ENCODE measurements at places on chromosomes 11 and 22. TPM values are rescaled to one million over a fixed set of nuclear protein-coding genes. Genes with fewer than 3 reads are reported as not detected.

- no peak for DNase-seq
- peaks cover 38% of the 10 kb centered on the region for H3K27me3 ChIP-seq
- H3K4me1 ChIP-seq: no peaks in the 10 kb centered on the region
- H3K27ac ChIP-seq: no peak overlapping the region
These were observed 78.6 kb downstream of the RTL6 start for GRCh38 chr22:44419429-44419828.

DNA sequence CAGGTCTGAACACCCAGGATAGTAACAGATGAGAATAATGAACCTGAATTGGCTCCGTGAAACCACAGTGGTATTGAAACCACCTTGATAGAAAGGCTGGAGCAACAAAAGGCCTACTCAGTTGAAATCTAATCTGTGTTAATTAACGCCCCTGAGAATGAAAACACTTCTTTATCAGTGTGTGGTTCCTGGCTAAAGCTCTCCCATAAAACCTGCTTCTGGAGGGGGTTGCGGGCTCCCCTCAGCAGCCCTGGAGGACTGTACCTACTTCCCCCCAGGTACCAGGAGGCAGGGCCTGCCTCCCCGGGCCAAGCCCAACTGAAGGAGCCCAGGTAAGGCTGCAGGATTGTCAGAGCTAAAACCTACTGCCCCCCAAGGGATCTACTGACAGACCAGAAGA, 54.6 kb downstream of the PLEKHA7 start:
- no peaks in the 10 kb centered on the region for H3K36me3 ChIP-seq
- no peak overlapping the region for H3K27ac ChIP-seq
- peaks cover 33% of the 10 kb centered on the region for H3K4me1 ChIP-seq
- no peak for DNase-seq

GRCh38 chr22:39960791-39961746, 872 bp downstream of the TMA7B start:
- peaks cover 88% of the 10 kb centered on the region for H3K36me3 ChIP-seq
- peaks cover 65% of the 10 kb centered on the region for H3K4me1 ChIP-seq
- H3K4me3 ChIP-seq: peak overlapping the region; percentile 46
- peak overlapping the region; percentile 83 for H3K27ac ChIP-seq
- no peaks in the 10 kb centered on the region for H3K27me3 ChIP-seq

DNA sequence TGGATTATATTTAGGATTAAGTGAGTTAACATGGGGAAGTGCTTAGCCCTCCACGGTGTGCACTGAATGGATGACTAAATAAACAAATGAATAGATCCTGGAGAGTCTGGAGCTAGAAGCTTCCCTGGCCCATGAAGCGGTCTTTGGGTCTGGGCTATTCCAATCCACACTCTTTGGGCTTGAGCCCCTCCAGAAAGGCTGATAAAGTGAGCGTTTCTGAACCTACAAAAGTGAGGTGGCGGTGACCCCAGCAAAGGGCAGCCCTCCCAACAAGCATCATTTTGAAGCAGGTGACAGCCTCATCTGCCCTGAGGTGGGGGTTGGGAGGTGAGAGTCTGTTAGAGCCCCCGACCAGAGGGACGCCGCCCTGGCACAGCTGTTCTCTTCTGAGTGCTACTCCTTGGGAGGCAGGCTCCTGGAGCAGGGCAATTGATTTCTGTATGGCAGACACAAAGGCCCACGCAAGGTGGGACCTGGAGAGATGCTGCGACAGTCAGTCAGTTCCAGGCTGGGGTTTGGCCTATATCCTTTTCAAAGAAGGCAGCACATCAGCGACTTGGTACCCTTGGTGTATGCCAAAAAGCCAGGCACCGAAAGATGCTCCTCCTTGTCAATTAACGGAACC, 157.8 kb downstream of the CACNA1I start:
- H3K4me1 ChIP-seq: no peaks in the 10 kb centered on the region
- no peak for DNase-seq
- no peak overlapping the region for H3K4me3 ChIP-seq
- H3K27ac ChIP-seq: no peak overlapping the region
- no peaks in the 10 kb centered on the region for H3K36me3 ChIP-seq

GRCh38 chr11:71330996-71331395, 78.6 kb upstream of the SHANK2 start:
- H3K27me3 ChIP-seq: no peaks in the 10 kb centered on the region
- no peak overlapping the region for H3K27ac ChIP-seq
- no peak overlapping the region for H3K4me3 ChIP-seq
- H3K36me3 ChIP-seq: no peaks in the 10 kb centered on the region

GRCh38 chr11:14546672-14547071, 26.5 kb upstream of the PSMA1 start:
- DNase-seq: no peak
- peak overlapping the region; percentile 41 for H3K27ac ChIP-seq
- peaks cover 35% of the 10 kb centered on the region for H3K4me1 ChIP-seq
- H3K27me3 ChIP-seq: no peaks in the 10 kb centered on the region
- H3K36me3 ChIP-seq: peaks cover 50% of the 10 kb centered on the region
- no peak overlapping the region for H3K4me3 ChIP-seq

Gene MUC6
- not detected for total RNA-seq

Gene RTN4RL2
- total RNA-seq: not detected

Gene CACNA1I
- total RNA-seq: 8.4 TPM

DNA sequence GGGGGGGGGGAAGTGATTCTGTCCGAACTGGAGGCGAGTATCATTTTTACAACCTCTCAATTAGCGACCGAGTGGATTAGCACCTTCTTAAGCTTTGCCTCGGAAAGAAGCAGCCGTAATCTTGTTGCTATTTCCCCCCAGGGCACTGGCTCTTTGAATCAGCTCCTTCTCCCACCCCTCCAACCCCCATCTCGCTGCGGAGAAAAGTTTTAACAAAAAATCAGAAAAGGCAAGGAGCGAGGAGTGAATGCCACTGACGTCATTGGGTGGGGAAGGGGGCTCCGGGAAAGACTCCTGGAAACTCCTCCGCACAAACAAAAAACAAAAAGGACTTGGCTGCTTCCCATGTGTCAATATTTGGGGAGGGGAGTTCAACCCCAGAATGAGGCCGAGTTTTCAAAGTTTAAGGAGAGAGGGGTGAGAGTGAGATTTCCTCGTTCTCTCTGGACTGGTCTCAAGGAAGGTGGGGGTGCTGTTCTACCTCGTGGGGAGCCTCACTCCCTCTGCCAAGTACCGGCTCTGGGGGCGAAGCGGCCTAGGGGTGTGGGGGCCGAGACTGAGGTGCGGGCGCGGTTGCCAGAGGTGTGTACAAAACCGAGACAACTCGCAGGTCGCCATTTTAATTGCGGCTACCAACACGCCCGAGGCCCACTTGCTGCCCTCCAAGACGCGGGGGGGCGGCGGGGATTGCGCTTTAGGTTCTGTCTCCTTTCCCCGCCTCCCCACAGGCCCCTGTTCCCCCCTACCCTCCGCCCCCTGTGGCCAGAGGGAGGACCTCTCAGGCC, 2.5 kb upstream of the PAX6 start:
- H3K27me3 ChIP-seq: peaks cover 69% of the 10 kb centered on the region
- H3K36me3 ChIP-seq: peaks cover 3% of the 10 kb centered on the region
- no peak for DNase-seq
- peak overlapping the region; percentile 79 for H3K27ac ChIP-seq
- H3K4me1 ChIP-seq: peaks cover 29% of the 10 kb centered on the region
- H3K4me3 ChIP-seq: no peak overlapping the region

Gene LRP5
- total RNA-seq: 32.2 TPM

- no peak for DNase-seq
- H3K27ac ChIP-seq: no peak overlapping the region
- no peaks in the 10 kb centered on the region for H3K27me3 ChIP-seq
These were observed 3.1 kb downstream of the EED start for GRCh38 chr11:86247608-86248007.

GRCh38 chr11:103794262-103794661, 242.2 kb upstream of the DDI1 start:
- H3K27ac ChIP-seq: no peak overlapping the region
- H3K27me3 ChIP-seq: no peaks in the 10 kb centered on the region
- no peaks in the 10 kb centered on the region for H3K36me3 ChIP-seq
- no peak overlapping the region for H3K4me3 ChIP-seq
- no peak for DNase-seq
- no peaks in the 10 kb centered on the region for H3K4me1 ChIP-seq

Gene OR51B4
- total RNA-seq: not detected

Gene OR52I1
- not detected for total RNA-seq

Gene DEUP1
- not detected for total RNA-seq

Gene PIWIL4
- 0.65 TPM for total RNA-seq

DNA sequence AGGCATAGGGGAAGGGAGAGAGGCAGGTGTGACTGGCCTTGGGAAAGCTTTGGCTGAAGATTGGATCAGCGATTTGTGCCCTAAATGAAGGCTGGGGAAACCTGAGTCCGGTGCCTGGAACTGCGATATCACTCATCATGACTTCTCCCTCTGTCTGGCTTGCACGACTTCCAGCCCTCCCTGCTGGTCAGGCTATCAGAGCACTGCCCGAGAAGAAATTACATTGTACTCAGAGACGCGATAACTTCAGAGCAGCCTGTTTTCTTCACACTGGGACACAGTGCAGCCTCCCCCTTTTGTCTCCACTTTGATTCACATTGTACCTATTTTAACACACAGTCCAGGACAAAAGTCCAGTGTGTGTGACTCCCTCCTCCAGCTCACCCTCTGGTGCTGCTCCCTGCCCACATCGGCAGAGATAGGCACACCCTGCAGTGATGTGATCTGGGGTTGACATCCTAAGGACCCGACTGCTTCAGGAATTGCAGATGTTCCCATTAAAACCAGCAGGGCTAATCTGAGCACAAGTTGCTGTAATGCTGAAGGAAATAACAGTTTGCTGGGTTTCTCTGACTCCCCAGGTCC, 62.1 kb upstream of the CADM1 start:
- H3K4me1 ChIP-seq: no peaks in the 10 kb centered on the region
- no peak for DNase-seq
- H3K4me3 ChIP-seq: no peak overlapping the region
- H3K36me3 ChIP-seq: no peaks in the 10 kb centered on the region

Gene DRD2
- not detected for total RNA-seq

DNA sequence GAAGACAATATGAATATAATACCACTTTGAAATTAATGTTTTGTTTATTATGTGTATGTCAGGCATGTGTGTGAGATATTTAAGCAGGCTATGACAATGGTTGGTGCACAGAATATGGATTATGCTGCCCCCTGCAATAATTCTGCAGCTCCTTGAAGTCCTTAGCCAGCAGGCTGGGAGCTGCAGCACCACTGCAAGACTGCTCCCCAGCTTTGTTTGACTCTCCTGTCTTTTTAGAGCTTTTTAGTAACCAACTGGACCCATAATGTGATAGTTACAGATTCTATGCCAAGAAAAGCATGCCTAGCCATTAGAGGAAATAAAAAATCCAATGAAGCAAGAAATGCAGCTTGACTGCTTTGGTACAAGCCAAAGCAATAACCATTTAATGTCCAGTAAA, 535.1 kb downstream of the TMEM135 start:
- H3K27ac ChIP-seq: no peak overlapping the region
- H3K4me3 ChIP-seq: no peak overlapping the region
- no peak for DNase-seq
- H3K36me3 ChIP-seq: no peaks in the 10 kb centered on the region
- H3K4me1 ChIP-seq: no peaks in the 10 kb centered on the region

Gene FAR1
- total RNA-seq: 57.2 TPM

GRCh38 chr11:13891911-13892310, 70.6 kb upstream of the SPON1 start:
- no peak overlapping the region for H3K4me3 ChIP-seq
- H3K36me3 ChIP-seq: peaks cover 1% of the 10 kb centered on the region
- no peak overlapping the region for H3K27ac ChIP-seq
- peaks cover 8% of the 10 kb centered on the region for H3K27me3 ChIP-seq
- no peak for DNase-seq

Gene OR4C45
- not detected for total RNA-seq

- H3K27me3 ChIP-seq: peaks cover 28% of the 10 kb centered on the region
- peak overlapping the region; percentile 21 for H3K27ac ChIP-seq
- DNase-seq: no peak
- peaks cover 11% of the 10 kb centered on the region for H3K4me1 ChIP-seq
These were observed 3.8 kb upstream of the CREB3L1 start for GRCh38 chr11:46273511-46274205.

Gene ADORA2A
- total RNA-seq: 25.3 TPM

DNA sequence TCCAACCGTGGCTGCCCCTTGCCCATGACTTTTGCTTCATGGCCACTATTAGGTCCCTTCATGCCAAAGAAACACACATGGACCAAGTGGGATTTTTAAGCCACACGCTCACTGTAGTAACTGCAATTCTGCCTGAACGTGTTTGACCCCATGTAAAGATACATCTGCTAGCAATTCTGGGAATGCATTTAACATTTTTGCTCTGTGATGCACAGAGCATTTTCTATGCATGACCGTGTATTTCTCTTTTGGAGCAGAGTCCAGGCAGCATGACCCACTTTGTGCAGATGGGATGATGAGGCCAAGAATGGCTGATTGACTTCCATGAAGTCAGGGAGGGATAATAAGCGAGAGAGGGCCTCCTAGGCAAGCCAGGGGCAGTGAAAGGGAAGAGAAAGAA, 108.5 kb downstream of the TP53I11 start:
- no peak overlapping the region for H3K27ac ChIP-seq
- H3K4me3 ChIP-seq: no peak overlapping the region
- no peaks in the 10 kb centered on the region for H3K4me1 ChIP-seq
- H3K27me3 ChIP-seq: peaks cover 14% of the 10 kb centered on the region

Gene GRAP2
- total RNA-seq: 137 TPM

- peaks cover 72% of the 10 kb centered on the region for H3K27me3 ChIP-seq
- no peak overlapping the region for H3K4me3 ChIP-seq
- DNase-seq: no peak
- no peaks in the 10 kb centered on the region for H3K36me3 ChIP-seq
These were observed 1.3 kb upstream of the PVALB start for GRCh38 chr22:36818010-36818642.

Gene DDX25
- total RNA-seq: 0.12 TPM

- H3K4me3 ChIP-seq: no peak overlapping the region
- H3K27me3 ChIP-seq: no peaks in the 10 kb centered on the region
- no peak overlapping the region for H3K27ac ChIP-seq
- H3K36me3 ChIP-seq: peaks cover 67% of the 10 kb centered on the region
- peaks cover 42% of the 10 kb centered on the region for H3K4me1 ChIP-seq
- DNase-seq: no peak
These were observed 44.7 kb downstream of the BIRC2 start for GRCh38 chr11:102391549-102392237.

GRCh38 chr11:89358761-89359160, 132.4 kb downstream of the NOX4 start:
- H3K4me1 ChIP-seq: no peaks in the 10 kb centered on the region
- H3K27me3 ChIP-seq: no peaks in the 10 kb centered on the region
- no peaks in the 10 kb centered on the region for H3K36me3 ChIP-seq
- no peak overlapping the region for H3K4me3 ChIP-seq

- no peaks in the 10 kb centered on the region for H3K36me3 ChIP-seq
- DNase-seq: no peak
- no peaks in the 10 kb centered on the region for H3K4me1 ChIP-seq
- no peak overlapping the region for H3K4me3 ChIP-seq
These were observed 279.3 kb upstream of the B3GAT1 start for GRCh38 chr11:134691295-134691873.

Gene CYB5R3
- total RNA-seq: 91.9 TPM

GRCh38 chr11:132256528-132257279, 886.3 kb downstream of the NTM start:
- H3K27ac ChIP-seq: no peak overlapping the region
- H3K36me3 ChIP-seq: no peaks in the 10 kb centered on the region
- H3K4me1 ChIP-seq: no peaks in the 10 kb centered on the region
- no peak for DNase-seq
- no peaks in the 10 kb centered on the region for H3K27me3 ChIP-seq

GRCh38 chr11:72751116-72752087, 806 bp downstream of the ARAP1 start:
- peaks cover 35% of the 10 kb centered on the region for H3K4me1 ChIP-seq
- H3K4me3 ChIP-seq: peak overlapping the region; percentile 83
- no peaks in the 10 kb centered on the region for H3K27me3 ChIP-seq
- H3K27ac ChIP-seq: peak overlapping the region; percentile 92

Data from activated CD4-positive, alpha-beta T cell treated with anti-CD3 and anti-CD28 coated beads, Interleukin-2, amount 10 ng/mL, durations not matched to agents 7 days and 5 days (primary cell).